Hematopoietic multipotent progenitor cell treated with erythropoietin and hydrocortisone succinate and interleukin-3 and kit ligand, for 8 days (in vitro differentiated cells): ENCODE measurements at places on chromosomes 13 and 19.
A peak's percentile ranks its signal among the peaks of the same experiment; 100 is the strongest.

DNA sequence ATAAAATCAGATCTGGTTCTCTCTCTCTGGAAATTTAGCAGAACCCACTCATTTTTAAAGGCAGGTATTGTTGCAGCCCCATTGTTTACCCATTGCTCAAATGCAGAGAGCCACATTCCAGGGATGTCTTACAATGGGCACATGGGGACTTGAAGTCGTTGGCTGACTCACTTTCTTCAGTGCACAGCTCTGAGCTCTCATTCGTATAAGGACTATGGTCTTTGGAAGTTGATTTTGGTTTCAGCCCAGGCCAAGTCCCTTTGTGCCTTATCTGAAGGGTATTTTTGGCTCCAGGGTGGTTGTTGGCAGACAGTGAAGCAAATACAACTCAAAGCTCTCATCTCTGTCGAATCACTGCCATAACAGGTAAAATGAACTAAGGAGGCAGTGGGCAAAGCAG lies 47.3 kb upstream of the CLDN10 start:
- DNase-seq: no peak

DNA sequence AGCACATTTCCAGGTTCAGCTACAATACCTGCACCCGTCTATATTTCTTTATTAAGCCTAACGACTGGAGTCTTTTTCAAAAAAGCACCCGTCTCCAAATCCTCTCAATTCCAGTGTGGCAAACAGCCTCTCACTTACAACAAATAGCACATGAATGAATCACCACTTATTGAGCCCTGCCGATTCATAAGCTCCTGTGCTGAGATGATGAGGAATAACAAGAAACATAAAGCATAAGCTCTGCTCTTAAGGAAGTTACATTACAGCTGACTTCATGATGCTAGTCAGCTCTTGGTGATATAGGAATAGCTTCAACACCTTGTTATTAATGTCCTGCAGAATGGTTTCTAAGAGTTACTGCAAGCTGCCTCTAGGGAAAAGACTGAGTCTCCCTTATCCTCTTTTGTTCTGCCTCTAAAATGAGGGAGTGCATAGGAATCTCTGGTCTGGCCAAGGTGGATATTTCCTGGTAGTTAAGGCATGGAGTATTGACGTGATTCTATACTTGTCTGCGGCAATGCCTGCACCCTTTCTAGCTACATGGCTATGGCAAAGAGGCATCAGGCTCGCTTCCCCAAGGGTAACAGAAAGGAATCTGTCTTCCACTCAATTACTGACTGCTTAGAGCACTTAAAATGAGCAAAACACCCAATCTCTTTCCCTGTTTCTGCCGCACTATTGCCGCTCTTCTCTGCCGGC lies 195.7 kb downstream of the KLF12 start:
- no peak for DNase-seq

DNA sequence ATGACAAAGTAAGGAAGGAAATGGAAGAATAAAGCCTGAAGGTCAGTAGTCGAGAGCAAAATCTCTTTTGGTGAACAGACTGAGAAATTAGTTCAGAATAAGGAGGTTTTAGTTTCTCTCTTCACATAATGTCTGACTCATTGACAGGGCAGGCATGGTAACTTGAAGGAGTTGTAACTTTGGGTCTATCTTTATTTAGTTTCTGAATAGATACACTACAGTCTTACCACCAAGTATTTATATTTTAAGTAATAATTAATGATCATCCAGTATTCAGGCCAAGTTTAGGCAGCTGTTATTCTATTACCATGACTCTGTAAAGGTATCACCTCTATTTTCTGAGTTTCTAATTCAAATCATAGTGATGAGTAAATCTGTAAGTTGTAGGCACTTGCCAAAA lies 219.9 kb downstream of the SPRY2 start:
- no peak for DNase-seq

DNA sequence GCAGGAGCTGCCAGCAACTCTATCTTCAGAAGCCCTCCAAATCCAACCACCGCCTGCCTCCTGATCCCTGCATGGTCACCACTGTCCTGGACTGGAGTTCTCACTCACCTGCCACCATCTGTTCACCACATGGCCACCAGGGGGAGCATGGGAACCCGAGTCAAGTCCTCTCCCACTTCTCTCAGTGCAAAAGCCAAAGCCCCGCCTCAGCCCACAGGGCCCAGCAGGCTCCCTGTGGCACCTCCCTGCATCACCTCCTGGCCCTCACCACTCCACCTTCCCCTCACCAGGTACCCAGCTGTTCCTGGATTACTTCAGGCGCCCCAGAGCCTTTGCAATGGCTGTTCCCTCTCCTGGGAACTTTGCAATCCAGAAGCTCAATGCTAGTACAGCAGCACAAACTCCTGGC lies 5.3 kb downstream of the DHPS start:
- peak; percentile 88 for DNase-seq

DNA sequence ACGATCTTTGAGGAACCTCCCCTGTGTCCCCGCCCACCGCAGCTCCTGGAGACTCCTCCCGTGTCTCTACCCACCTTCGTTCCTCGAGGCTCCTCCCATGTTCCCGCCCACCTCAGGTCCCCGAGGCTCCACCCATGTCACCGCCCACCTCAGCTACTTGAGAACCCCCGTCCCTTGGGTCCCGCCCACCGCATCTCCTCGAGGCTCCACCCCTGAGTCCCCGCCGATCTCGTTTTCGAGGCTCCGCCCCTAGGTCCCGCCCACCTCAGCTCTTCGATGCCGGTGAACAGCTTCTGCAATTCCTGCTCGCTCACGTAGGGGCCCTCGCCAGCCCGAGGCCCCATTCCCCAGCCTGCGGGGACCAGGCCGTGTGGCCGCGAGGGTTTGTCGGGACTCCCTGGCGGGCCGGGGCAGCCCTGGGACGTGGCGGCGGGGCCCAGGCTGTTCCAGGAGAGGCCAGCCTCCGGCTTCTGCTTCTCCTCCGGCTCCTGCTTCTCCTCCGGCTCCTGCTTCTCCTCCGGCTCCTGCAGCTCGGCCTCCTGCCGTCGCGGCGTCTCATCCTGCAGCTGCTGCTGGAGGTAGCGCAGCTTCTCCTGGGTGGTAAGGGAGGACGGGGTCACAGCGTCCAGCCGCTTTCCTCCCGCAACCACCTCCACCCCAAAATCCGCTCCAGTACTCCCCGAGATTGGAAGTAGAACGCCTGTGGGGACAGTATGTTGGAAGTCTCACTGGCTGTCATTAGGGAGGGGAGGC lies 16.7 kb downstream of the TSKS start:
- DNase-seq: peak; percentile 80

- DNase-seq: no peak
Observed at GRCh38 chr13:70516226-70516625, 408.0 kb upstream of the KLHL1 start.

- no peak for DNase-seq
Observed at GRCh38 chr13:77416666-77417212, 89.8 kb upstream of the MYCBP2 start.

- no peak for DNase-seq
Observed at GRCh38 chr13:50208826-50209335, 193.6 kb downstream of the KCNRG start.

DNA sequence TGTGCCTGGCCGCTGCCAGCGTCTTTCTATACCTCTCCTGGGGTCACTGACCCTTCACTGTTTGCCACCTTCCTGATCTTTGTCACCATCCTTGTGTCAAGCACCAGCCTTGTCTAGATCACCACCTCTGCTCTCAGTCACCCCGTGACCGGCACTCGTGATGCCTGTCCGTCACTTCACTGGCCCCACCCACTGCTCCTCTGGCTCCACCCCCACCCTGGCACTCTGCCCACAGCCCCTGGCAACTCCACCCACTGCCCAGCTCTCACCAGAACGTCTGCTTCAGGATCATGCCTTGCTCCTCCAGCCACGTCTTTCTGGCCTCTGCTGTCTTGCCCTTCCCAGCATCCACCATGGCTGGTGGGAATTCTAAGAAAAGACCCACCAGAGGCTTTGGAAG lies 24.8 kb upstream of the PLA2G4C start:
- peak; percentile 54 for DNase-seq

DNA sequence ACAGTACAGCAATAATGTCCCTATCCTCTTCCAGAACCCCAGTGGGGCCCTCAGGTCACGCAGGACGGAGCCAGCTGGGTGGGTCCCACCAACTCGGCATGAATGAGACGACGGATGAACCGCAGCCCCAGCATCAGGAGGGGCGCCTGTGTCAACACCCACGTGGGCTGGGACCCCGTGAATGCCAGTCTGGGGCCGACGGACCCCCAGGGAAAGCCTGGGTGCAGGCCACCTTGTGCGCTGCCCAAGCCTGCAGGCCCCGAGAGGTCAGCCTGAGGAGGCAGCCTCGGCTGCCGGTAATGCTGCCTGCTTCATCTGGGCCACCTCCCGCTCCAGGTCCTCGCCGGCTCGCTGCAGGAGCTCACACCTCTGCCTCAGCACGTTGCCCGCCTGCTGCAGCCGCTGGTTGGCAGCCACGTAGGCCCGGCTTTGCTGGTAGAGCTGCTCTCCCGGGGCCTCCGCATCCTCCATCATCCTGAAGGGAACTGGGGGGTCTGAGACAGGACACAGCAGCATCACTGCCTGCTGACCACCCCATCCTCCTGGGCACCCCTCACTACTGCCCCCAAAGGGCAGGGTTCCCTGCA lies 4.2 kb downstream of the C19orf25 start:
- no peak for DNase-seq

- peak; percentile 72 for DNase-seq
Observed at GRCh38 chr19:44643605-44644401, at the start of gene PVR. PVR (plus strand) TSS chr19:44643910; CDS start chr19:44644097, 187 bp downstream.

DNA sequence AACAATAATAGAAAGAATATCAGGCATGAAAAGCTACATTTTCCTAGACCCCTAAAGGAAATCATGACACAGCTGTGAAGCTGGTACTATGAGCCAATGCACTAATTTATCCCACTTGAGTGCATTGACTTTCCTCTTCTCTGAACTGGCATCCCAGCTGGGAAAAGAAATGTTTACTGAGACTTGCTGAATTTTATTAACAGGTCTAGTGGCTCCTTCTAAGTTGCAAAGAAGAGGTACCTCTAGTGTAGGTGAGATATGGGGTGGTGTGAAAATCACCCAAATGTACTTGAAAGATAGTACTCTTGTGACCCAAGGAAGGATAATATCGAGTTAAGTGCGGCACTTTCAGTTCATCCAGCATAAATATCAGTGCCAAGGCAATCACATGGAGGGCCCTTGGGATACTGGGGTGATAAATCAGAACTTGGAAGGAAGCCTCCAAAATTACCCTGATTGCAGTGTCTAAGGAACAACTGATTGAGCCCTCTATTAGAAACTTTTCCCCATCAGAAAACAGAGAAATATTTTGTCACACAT lies 369.2 kb downstream of the PCDH9 start:
- DNase-seq: no peak

- no peak for DNase-seq
Observed at GRCh38 chr19:16074488-16075365, 1.6 kb upstream of the TPM4 start.

GRCh38 chr13:73106513-73107178 lies 47.8 kb downstream of the KLF5 start:
- DNase-seq: no peak

GRCh38 chr13:74528734-74529513 lies 394.7 kb upstream of the KLF12 start:
- no peak for DNase-seq

- no peak for DNase-seq
Observed at GRCh38 chr13:37870895-37871550, 1.5 kb upstream of the TRPC4 start.

- DNase-seq: peak; percentile 77
Observed at GRCh38 chr19:1106841-1107660, 3.3 kb downstream of the GPX4 start.

GRCh38 chr19:40464059-40465024 lies 1.2 kb downstream of the BLVRB start:
- DNase-seq: peak; percentile 98

- DNase-seq: no peak
Observed at GRCh38 chr13:83895994-83896580, 13.8 kb upstream of the SLITRK1 start.

DNA sequence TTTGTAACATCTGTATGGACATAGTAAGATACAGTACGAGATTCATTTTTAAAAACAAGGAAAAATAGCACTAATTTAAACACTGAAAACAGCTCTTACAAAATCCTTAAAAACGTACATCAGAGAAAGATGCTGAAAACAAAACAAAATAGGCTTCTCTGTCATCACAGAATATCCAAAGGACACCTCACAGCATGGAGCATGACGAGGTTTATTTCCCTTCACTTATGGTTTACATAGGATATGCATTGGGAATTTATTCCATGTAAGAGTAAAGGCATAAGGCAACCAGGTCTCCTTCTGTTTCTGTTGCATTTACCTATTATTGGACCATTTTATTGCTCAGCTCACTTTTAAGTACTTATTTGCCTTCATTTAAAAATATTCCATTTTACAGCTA lies 3.0 kb downstream of the KCTD12 start:
- no peak for DNase-seq

DNA sequence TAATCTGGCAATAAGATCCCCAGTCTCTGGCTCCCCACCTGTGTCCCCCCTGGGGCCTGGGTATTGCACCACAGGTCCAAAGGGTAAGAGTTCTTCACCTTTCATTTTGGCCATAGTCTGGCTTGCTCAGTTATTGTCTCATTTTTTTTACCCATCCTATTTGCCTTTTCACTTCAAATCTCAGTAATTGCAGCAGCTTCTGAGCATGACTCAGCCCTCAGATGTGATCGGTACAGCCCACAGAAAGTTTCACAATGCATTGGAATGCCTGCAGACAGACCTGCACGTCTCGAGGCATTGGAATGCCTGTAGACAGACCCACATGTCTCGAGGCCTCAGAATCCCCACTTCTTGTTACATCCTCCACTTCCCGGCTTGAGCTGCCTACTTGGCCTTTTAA lies 173.6 kb downstream of the NUFIP1 start:
- no peak for DNase-seq

DNA sequence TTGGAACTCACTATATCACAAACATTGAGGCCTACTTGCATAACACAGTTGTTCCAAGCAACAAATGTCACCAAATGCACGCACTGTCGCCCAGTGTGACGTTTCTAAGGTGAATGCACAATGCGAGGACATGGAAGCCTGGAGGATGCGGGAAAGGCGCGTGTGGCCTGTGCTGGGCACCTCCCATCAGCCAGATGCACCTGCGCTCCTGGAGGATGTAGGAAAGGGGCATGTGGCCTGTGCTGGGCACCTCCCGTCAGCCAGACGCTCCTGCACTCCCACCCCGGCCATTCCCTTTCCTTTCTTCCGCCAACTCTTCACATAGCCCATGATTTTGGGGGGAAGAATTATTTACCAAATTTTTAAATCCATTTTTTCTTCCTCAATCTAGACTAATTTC lies 202.4 kb upstream of the SOX1 start:
- no peak for DNase-seq

DNA sequence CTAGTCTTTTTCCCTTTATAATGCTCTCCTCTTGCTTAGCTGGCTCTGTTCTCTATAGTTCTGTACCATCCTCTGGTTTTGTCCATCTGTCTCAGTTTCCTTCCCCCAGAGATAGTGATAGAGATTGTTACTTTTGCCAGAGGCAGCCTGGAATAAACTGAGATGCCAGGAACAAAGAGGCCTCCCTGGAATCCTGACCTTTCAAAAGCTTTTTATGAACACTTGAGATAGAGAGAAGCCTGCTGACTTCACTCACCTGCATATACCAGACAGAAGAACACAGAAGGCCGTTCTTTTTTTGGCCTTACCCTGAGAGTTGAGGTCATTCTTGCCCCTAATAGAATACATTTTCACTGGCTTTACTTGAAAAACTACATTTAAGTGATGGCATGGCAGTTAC lies 150.2 kb downstream of the LHFPL6 start:
- no peak for DNase-seq

- DNase-seq: no peak
Observed at GRCh38 chr13:94119360-94119936, 360.0 kb downstream of the DCT start.
